Neuronal stem cell (in vitro differentiated cells): ENCODE measurements at places on chromosomes 2 and 18.

DNA sequence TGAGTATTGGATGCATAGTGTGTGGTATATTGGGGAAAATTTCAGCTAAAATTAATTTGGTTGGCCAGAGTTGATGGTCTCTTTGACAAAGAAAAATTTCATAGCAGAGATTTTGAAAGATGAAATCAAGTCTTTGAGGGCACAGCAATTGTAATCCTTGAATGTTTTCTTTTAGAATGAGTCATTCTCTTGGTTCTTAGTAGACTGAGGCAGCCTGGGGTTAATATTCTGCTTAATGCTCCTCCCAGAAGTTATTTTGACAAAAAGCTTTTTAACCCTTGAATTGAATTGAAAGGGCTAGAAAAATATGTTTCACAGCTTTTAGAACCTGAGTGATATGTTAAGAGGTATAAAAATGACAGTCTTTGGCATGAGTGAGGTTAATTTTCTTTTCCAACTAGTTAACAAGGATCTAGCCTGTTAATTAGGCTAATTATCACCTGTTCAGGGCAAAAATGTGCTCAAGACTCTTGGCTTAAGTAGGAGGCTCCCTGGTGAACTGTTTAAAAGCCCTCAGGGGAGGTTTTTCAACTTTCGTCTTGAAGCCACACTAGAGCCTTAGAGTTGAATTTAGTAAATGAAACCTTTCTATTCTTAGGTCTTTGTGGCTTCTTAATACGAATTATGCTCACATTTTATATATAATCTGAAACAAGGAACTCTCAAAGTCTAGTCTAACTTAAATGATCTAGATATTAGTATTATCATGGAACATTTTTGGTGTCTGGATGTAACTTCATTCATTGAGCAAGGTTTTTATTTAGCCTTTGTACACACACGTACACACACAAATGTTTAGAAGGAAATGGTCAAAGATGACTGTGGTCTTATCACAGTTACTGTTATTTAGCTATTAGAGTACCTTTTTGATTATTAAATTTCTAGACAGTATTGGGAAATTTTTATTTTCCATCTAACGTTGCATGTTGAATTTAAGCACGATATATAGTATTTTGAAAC lies 272.5 kb downstream of the ZNF407 start:
- DNase-seq, result no peak

- DNase-seq, result no peak
Observed at GRCh38 chr2:88606371-88607030, 20.8 kb downstream of the EIF2AK3 start.

DNA sequence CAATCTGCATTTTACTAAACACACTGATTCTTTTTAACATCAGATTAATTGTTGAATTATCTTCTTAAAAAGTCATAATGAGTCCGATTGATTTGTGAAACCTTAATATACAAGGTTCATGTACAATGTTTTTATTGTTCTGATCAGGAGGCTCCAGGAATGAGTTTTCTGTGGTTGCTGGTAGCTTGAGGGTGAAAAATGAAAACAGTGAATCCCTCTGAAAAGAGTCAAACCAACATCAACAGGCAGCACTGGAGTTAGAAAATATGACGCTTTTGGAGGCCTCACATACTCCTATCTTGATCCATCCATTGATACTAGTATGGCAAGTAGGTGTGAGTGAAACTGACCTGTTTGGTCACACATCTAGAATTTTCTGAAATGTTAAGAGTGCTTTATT lies 216.3 kb upstream of the ETAA1 start:
- DNase-seq, result no peak

DNA sequence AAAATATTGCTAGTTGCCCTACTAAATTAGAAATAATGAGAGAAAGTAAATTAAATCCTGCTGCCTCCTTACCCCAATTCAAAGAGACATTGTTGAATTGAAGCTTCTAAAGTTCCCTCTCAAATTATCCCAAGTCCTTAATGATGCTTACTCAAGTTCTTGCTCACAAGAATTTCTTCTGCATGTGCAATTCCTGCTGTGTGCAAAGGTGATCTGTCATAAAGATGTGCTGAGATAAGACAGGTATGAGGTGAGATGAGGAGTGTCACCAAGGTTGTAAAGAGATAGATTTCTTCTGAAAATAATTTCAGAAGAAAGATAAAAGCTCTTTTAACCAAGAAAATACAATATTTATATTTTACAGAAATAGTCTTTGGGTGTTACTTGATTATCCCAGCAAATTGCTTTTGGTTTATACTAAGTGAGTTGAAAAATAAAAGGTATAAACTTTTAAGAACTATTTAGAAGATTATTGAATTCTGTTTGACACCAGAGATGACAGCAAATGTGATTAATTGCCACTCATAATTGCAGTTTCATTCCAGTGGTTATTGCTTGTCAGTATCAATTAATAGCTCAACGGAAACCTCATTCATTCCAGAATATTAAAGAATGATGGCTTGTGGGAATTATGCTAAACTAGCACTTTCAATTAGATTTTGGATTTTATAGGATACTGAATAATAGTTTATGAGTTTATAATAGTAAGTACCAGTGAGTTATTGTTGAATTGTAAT lies 674.3 kb downstream of the STK39 start:
- DNase-seq, result no peak

- no peak for DNase-seq
Observed at GRCh38 chr18:32771169-32771751, 1.6 kb downstream of the KLHL14 start.

DNA sequence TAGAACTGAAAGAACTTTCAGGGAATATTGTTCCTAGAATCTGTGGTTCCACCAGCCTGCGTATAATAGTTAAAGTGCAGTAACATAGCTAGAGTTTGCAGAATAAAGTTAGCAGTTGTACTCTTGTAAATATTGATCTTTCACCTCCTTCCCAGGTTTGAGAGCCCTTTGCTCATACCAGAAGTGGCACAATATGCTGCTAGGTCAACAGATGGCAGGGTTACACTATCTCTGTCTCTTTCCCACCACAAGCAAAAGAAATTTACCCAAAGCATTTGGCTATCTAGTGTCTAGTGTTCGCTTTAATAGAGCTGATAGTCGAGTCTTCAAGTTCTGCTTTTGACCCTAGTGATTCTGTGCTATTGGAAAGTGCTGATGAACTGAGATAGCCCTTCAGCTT lies 119.0 kb upstream of the KLHL14 start:
- no peak for DNase-seq

DNA sequence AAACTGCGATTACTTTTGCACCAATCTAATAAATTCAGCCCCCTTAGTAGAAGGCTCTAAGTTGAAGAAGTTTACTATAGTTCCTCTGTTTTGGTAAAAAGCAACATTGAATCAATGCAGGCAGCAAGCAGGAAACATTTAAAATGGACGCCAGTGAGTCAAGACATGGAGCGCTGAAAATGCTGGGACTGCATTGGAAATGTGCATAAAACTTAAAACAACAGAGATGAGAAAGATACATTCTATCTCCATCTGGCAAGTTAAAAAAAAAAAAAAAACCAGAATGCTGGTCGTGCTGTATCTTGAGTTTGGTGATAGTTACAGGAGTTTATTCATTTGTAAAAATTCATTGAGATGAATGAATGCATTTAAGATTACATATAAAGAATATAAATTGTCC lies 117.0 kb upstream of the TWIST2 start:
- DNase-seq, result no peak

- no peak for DNase-seq
Observed at GRCh38 chr2:192960945-192961344, 766.2 kb upstream of the TMEFF2 start.

DNA sequence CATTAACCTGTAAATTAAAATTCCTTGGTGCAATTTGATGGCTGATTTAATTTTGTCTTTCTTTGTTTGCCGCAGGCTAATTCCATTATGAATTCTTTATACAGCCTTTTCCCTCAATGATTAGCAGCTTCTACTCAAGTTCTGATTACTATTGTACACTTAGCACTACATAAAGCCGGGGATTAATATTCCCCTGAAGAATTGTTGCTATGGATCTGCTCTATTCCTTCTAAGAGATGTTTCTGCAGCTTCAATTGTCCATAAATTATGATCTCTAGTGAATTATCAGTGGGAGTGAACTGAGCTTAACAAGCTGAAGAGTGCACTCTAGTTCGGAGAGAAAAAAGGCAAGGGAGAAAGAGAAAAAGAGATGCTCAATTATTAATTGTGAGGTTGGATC lies 433.7 kb upstream of the SPRED2 start:
- DNase-seq, result no peak

DNA sequence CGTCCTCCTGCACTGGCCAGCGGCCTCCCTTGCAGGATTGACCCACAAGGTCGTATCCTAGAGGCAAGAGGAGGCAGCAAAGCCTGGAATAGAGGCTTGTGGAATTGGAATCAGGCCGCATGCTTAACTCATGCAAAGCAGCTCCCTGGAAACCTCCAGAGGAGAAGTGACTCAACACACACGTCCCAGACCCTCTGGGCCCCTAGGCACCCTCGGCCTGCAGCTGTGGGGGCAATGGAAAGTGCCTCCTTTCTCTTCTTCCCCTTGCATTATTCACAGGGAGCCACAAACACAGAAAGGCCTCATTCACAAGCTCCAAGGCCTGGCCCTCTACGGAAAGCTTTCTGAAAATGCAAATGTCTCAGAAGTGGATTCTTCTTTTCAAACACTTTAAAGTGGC lies 19.6 kb downstream of the SPATA3 start:
- no peak for DNase-seq

DNA sequence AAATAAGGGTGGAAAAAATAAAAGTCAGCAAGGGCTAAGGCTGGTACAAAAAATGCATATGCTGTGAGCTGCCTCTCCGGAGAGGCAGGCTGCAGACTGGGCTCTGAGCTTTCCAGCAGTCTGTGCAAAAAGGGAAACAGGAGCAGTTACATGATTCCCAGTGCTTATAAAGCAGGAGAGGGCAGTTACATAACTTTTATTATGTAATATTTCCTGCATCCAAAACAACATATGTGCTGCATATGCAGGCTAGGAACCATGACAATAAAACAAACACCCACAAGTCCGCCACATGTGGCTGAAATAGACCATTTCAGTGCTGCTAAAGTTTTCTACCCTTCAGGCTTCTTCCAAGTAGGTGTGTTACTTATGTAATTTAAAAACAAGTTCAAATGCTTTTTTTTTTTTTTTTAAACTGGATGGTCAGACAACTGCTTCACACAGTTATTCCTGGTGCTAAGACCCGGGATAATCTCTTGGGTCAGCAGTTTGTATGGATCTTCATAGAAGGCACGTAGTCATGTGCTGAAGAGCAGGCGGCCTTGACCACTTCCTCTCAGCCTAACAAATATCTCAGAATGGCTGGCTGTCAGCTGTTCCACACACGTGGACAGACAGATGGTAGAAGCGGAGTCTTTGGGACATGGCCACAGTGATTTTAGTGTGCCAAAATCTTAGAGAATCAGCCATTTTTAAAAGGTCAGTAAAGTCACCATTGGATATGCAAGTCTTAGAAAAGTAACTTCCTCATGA lies 43.5 kb downstream of the ARMC9 start:
- no peak for DNase-seq

- DNase-seq, result no peak
Observed at GRCh38 chr18:54100920-54101470, 123.5 kb downstream of the MBD2 start.

DNA sequence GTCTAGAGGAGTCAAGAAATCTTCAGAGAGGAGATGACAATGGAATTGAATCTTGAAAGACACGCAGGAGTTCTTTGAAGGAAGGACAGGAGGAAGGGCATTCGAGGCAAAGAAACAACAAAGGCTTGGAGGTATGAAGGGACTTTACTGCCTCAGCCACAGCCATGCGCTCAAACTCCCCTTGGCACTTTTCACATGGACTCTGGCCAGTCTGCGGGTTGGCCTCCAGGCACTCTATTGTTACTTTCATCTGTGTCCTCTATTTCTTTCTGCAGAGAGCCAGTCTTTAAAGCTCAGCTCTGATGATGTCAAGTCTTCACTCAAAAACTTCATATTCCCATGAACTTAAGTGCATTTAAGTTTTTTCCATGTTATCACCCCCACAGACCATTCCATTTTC lies 95.4 kb downstream of the ZAP70 start:
- DNase-seq, result no peak

GRCh38 chr18:9405130-9405529 lies 70.2 kb upstream of the RALBP1 start:
- no peak for DNase-seq

- DNase-seq, result peak; percentile 60
Observed at GRCh38 chr18:48949606-48950535, 894 bp downstream of the SMAD7 start.

DNA sequence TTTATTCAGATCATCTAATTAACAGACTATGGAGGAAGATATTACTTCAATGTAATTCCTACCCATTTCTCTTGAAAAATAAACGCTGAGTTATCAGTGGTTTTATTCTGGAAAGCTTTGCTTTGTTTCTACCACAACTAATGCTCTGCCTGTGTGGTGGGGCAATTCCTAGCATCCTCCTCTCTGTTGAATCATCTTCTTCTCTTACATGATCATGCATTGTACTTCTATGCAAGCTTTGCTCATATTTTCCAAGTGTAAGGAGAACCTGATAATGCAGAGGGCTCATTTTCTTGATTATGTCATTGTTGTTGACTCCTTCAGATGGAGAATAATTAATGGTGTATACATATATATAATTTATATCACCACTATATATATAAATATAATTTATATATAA lies 46.7 kb downstream of the CCDC195 start:
- DNase-seq, result no peak

DNA sequence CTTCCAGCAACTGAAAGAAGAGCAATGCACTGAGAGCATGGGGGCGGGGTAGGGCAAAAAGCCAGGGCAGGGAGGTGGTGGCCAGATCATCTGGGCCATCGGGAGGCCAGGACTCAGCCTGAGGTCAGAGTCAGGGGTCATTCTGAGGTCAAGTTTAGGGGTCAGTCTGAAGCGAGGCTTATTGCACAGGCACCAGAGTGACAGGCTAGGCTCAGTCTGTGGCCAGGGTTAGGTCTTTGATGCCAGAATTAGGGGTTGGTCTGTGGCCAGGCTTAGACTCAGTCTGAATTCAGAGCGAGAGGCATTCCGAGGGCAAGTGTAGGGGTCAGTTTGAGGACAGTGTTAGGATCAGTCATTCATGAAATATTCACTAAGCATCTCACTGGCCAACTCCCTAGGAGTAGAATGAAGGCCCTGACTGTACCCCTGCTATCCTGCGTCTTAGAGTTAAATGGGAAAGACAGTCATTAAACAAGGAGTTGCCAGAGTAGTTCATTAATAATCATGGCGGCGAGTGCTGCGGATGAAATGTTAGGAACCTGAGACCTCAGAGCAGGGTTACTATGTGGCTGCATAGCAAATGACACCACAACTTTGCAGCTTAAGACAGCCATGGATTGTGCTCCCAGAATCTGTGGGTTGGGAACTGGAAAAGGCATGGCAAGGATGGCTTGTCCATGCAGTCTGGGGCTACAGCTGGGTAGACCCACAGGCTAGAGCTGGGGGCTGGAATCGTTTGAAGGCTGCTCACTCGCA lies 198.7 kb downstream of the CYP26B1 start:
- DNase-seq, result no peak

GRCh38 chr2:71846669-71847291 lies 300.9 kb downstream of the CYP26B1 start:
- DNase-seq, result no peak

DNA sequence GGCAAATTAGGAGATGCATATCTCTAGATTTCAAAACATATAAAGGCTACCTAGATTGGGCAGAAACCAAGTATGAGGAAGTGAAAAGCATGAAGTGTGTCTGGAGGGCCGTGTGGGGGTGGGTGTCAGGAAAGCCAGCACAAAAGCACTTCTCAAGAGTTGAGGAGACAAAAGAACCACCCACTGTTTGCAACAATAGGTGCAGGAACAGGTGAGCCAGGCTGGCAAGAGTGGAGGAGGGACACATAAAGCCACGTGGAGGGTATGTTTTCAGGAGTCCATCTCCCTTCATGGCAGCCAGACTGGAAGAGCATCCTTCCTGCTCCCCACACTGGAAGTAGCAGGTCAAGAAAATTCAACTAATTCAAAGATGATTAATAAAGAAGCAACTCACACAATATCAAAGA lies 96.4 kb downstream of the CERS6 start:
- peak; percentile 23 for DNase-seq
